ENCODE measurements at places on chromosomes 13 and 19. TPM values are rescaled to one million over a fixed set of nuclear protein-coding genes. Genes with fewer than 3 reads are reported as not detected.

DNA sequence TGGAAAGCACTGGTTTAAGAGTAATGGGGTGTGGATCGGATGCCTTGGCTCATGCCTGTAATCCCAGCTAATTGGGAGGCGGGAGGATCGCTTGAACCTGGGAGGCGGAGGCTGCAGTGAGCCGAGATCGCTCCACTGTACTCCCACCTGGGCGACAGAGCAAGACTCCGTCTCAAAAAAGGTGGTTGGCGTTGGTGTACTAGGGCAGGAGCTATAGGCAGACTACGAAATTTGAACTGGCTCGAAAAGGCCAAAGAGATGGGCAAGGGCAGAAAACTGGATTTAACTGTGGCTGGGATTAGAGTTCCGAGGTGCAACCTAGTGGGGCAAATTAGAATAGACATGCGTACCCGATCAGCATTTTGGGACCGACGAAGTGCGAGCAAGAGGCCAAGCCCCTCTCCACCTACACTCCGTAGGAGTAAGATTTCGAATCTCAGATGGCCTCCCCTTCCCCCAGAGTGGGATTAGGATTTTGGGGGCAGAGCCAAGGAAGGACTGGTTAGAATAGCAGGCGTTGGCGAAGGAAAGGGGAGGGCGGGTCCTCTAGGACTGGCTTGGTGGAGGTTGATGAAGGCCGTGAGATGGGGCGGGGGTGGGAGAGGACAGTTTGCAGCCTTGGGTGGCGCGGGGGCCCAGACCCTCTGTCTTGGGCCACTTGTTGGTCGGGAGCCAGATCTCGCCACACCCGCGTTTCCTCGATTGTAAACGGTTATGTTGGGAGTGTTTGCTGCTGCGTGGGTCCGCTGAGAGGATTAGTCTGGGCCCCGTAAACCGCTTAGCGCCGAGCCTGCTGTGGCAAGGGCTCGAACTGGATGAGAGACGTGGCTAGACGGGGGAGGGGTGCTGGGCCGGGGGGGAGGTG, 2.0 kb upstream of the INAFM1 start:
- peak; percentile 66 for DNase-seq

- no peak for DNase-seq
These were observed 1096.6 kb downstream of the PCDH17 start for GRCh38 chr13:58728126-58728525.

DNA sequence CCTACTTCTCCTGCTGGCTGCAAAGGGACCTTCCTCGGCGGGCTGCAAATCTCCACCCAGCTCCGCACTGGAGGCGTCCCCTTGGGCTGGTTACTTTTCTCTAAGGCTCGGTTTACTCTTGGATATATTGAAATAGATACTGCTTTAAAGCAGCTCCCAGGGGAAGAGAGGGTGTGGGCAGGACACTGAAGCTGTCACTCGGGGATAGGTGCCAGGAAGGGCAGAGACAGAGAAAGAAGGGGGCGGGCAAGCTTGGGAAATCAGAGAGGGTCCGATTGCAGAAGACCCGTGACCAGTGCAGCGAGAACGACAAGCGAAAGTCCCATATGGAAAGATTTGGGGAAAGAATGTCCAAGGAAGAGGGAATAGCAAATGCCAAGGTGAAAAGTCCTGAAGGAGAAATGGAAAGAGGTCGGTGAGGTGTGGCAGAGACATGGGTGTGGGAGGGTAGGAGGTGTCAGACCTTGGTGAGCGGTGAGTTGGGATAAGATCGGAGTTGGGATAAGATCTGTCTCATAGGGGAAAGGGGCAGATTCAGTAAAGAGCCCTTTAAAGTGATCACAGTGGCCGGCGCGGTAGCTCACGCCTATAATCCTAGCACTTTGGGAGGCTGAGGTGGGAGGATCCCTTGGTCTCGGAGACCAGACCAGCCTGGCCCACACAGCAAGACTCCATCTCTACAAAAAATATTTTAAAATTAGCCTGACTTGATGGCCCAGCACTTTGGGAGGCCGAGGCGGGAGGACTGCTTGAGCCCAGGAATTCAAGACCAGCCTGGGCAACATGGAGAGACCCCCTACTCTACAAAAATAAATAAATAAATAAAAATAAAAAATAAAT, 618 bp downstream of the THSD8 start:
- peak; percentile 57 for DNase-seq

GRCh38 chr19:33390101-33390907, 16.8 kb downstream of the CEBPG start:
- peak; percentile 62 for DNase-seq

- DNase-seq: no peak
These were observed 711 bp upstream of the FOSB start for GRCh38 chr19:45467115-45467455.

DNA sequence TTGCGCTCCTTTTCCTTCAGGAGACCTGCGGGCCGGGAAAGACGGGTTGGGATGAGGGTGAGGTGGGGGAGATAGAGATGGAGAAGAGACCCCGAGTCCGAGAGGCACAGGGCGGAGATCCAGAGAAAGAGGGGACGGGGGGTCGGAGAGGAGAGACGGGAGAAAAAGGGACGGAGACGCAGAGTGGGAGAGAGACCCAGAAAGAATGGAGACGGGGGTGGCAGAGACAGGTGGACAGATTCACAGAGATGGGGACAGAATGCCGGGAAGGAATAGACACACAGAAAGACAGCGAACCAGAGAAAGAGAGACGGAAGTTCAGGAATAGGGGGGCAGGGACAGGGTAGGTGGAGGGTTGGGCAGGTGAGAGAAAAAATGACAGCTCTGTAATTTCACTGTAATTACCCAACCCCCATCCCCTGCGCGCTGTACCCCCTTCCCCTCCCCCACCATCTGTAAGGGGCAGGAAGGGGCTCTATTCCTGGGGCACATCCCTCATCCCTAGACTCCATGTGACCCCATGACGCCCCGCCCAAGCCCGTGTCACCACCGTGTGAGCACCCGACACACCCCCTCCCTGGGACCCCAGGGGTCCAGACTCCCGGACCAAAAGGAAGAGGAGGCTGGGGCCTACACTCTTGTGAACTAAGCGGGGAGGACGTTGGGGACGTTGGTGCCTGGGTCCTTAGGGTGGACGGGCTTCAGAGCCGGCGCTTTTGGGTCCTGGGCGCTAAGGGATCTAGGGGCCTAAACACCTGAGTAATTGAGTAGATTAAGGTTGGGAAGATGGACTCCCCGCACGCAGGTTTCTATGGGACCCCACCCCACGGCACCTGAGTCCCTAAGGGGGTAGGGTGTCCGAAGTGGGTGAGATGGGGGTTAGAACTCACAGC, 967 bp downstream of the DBP start:
- peak; percentile 54 for DNase-seq

DNA sequence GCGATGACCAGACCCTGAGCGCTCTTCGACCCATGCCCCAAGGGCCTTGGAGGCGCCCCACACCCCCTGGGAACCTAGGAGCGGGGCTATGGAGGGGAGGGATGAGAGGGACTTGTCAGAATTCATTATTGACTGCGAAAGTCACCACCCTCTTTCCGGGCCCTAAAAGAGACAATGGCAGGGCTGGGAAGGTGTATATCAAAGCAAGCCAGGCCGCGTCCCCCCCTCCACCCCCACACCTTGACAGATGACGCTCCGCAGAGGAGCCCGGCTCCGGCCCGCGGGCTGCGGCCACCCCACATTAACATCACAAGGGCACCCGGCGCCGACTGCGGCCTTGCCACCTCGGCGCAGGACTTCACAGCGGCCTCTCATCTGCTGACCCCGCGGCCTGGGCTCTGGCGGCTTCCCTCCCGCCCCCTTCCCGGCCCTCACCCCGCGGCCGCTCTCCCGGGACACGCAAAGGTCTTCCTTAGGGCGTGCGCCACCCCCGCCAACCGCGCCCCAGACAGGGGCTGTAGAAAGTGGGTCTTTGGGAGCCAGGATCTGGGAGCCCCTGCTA, 2.4 kb downstream of the CDX2 start:
- DNase-seq: no peak

GRCh38 chr13:80379245-80379644, 38.3 kb upstream of the SPRY2 start:
- DNase-seq: no peak

- no peak for DNase-seq
These were observed 38.6 kb upstream of the ZNF30 start for GRCh38 chr19:34888091-34888490.

GRCh38 chr13:75784003-75784402, 147.9 kb downstream of the LMO7 start:
- DNase-seq: no peak

DNA sequence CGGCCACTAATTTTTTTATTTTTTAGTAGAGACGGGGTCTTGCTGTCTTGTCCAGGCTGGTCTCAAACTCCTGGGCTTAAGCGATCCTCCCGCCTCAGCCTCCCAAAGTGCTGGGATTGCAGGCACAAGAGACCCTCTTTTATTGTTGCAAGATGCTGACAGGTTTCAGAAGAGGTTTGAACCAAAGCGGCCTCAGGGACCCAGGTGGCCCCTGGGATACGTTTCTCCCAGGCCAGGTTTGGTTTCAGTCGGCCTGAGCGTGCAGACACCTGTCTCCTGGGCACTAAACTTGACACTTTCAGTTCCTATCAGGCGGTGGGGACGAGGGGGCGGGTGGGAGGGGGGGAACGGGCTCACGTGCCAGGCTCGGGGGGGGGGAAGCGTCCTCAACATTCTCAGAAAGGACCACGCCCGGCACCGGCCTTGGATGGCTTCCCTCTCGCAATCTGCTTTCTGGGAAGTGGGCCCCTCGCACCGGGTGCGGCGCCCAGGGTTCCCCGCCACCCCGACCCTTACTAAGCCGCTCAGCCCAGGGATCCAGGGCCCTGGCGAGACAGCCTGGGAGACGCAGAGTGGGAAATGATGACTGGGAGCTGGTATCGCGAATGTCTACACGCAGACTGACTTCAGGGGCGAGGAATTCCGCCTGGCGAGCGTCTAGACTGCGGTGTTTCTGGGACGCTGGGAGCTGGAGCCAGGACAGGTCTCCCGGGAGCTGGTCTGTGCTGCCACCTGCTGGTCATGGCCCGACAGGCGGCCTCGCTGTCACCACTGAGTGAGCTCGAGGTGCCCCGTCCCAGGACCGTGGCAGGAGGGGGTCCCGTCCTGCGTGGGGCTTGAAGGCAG, 91.6 kb downstream of the GNG7 start:
- DNase-seq: peak; percentile 83

- DNase-seq: no peak
These were observed 1466.9 kb downstream of the UQCRFS1 start for GRCh38 chr19:27745978-27746542.

GRCh38 chr13:69243366-69243765, 864.3 kb upstream of the ATXN8OS start:
- no peak for DNase-seq

DNA sequence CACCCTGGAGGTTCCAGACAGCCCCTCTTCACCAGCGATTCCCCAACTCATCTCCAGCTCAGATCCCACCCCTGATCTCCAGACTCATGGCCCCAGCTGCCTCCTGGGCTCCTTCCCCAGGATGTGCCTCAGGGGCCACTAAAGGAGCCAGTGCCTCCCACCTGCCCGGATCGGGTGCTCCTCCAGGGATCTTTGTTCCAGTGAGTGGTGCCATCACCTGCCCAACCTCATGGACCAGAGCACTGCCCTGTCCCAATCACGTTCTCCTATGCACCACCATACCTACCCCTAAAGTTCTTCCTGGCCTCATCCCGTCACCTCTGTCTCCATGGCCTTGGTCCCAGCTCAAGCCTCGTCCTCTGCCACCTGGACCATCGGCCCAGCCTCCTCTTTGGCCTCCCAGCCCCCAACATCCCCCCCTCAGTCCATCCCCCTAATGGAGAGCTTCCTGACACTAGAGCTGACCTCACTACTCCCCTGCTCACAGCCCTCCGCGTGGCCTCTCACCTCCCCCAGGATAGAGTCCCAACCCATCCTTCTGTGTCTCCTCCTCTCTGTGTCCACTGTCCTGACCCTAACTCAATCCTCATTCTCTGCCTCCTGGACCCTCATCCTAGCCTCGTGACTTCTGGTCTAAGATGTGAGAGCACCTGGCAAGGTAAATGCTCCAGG, 8.8 kb upstream of the GARIN5A start:
- DNase-seq: no peak

DNA sequence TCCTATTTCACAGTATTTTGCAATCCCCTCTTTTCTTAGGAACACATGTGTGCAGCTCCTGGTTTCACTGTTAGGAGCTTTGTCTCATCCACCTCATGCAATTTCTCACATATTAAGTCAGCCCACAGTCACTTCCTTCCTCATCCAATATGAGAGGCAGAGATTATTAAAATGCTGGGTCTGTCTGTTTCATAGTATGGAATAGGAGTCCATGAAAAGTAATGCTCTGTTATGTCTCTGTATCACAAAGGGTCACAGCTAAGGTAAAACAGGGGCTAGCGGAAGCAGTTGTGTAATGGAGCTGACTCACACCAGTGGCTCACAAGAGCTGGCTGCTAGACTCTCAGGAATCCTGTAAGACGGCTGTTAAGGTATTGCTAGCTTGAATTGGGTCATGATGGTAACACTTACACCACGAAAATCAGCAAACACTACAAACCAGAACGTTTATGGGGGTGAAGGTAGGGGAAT, 216.5 kb downstream of the EFNB2 start:
- DNase-seq: no peak

GRCh38 chr19:58002384-58003173, at the start of gene ZNF606:
Gene ZNF606 (minus strand): TSS chr19:58002820. CDS start chr19:58001319, 1,501 bp downstream.
- peak; percentile 93 for DNase-seq

GRCh38 chr19:756236-756635, 5.3 kb downstream of the MISP start:
- DNase-seq: no peak

- DNase-seq: no peak
These were observed 711.8 kb downstream of the UQCRFS1 start for GRCh38 chr19:28500982-28501630.

DNA sequence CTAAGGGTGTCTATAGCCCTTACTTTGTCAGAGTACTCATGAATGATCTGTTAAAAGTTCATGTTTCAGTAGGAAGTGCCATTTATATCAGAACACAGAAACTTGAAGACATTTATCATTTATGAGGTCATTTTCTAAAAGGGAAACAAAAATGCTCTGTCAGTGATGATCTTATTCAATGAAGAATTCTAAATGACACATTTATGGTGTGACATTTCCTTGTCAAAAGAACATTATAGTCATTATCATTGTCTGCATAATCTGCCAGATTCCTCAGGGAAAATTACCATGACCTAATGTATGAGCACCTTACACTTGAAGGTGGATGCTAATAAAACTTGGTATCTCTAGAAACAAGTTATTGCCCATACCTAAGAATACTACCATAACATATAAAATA, 853.8 kb upstream of the SLITRK6 start:
- DNase-seq: no peak

TBXA2R gene
- 0.41 TPM for total RNA-seq

OR7E24 gene
- not detected for total RNA-seq

UBE2L5 gene
- total RNA-seq: not detected

RELB gene
- total RNA-seq: 0.41 TPM

NXNL1 gene
- total RNA-seq: not detected

CGB7 gene
- not detected for total RNA-seq

ZNF543 gene
- 34.2 TPM for total RNA-seq

DEDD2 gene
- total RNA-seq: 20.0 TPM

RUVBL2 gene
- total RNA-seq: 121 TPM

TNFAIP8L1 gene
- 4.5 TPM for total RNA-seq

KIR2DL3 gene
- total RNA-seq: not detected

TMEM150B gene
- total RNA-seq: not detected

ZNF433 gene
- 16.3 TPM for total RNA-seq

LRRC8E gene
- not detected for total RNA-seq

ADGRE1 gene
- total RNA-seq: not detected

CDADC1 gene
- 12.6 TPM for total RNA-seq
